ENCODE measurements at places on chromosomes 11 and 22.

GRCh38 chr11:101726988-101727387 is 143.2 kb upstream of the TRPC6 start:
- DNase-seq: no peak

DNA sequence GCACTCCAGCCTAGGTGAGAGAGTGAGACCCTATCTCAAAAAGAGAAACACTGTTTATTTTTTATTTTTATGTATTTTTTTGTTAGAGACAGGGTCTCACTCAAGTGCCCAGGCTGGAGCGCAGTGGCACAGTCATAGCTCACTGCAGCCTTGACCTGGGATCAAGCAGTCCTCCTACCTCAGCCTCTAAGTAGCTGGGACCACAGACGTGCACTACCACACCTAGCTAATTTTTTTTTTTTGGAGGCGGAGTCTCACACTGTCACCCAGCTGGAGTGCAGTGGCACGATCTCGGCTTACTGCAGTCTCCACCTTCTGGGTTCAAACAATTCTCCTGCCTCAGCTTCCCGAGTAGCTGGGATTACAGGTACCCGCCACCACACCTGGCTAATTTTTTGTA is 6.4 kb downstream of the RBX1 start:
- DNase-seq: no peak

DNA sequence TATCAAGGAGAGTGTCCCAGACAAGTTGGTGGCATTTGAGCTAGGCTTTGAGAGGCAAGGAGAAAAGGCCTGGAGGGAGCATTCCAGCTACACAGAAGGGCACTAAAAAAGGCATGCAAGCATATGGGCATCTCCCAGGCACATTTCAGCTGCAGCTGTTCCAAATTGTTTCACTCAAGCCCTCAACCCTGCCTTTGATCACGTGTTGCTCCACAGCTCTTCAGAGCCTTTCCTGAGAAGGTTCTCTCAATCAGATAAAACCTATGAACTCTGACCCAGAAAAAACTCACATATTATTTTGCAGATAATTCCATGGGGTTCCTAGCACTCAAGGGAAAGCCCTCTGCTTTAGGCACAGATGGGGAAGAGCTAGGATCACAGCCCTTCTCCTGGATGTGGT is 24.4 kb upstream of the HSPA8 start:
- no peak for DNase-seq

- no peak for DNase-seq
These were observed 69.8 kb upstream of the MTMR2 start for GRCh38 chr11:95993438-95994298.

DNA sequence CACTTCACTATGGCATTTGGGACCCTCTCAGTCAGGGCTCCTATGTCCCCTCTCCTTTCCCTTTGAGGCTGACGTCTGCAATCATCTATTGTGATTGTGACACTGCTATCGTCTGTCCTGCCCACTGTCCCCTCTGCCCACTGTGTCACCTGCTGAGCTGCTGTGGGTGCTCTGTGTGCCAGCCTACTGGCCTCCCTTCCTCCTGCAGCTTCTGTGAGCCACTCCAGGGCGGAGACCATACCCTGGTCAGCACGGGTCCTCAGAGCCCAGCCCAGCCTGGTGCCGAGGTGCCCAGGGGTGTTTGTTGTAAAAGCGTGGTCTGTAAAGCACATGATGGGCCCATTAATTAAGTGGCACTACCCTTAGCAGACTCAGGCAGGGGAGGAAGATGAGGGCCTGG is 29.4 kb downstream of the MPPED1 start:
- no peak for DNase-seq

DNA sequence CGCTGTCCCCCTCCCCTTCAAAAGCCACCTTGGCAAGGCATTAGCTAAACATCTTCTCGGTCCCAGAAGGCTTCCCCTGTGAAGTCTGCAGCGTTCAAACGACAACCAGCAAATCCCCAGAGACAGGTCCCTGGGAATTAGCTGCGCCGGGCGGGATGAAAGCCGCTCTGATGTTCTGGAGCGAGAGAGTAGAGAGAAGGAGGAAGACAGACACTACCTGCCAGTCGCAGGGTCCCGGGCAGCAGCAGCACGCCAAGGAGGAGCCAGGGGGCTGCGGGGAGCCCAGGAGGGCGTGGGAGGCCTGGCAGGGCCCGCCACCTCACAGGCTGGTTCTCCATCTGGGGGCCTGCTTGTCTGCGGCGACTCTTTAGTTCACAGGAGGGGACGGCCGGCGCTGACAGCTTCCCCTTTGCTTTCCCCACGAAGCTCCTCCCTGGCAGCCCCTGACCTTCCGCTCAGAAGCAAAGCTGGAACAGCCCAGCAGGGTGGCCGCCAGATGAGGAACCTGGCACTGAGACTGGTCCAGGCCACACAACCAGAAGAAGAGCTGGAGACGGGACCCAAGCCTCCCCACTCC is at the start of gene NFAM1:
TSS of gene NFAM1 (minus strand) at position 384 of the 577 bp plus-strand sequence. CDS start at position 338, 46 bp downstream.
- peak; percentile 70 for DNase-seq

DNA sequence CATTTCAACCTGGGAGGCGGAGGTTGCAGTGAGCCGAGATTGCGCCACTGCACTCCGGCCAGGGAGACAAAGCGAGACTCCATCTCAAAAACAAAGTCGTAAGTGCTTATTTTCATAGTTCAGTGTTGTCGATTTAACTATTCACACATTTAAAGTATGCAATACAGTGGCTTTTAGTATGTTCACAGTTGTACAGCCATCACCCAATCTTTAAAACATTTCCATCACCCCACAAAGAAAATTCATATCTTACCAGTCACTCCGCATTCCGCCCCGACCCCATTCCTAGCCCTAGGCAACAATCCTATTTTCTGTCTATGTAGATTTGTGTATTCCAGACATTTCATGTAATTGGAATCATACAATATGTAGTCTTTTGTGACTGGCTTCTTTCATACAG is 11.9 kb downstream of the IPO7 start:
- DNase-seq: no peak

DNA sequence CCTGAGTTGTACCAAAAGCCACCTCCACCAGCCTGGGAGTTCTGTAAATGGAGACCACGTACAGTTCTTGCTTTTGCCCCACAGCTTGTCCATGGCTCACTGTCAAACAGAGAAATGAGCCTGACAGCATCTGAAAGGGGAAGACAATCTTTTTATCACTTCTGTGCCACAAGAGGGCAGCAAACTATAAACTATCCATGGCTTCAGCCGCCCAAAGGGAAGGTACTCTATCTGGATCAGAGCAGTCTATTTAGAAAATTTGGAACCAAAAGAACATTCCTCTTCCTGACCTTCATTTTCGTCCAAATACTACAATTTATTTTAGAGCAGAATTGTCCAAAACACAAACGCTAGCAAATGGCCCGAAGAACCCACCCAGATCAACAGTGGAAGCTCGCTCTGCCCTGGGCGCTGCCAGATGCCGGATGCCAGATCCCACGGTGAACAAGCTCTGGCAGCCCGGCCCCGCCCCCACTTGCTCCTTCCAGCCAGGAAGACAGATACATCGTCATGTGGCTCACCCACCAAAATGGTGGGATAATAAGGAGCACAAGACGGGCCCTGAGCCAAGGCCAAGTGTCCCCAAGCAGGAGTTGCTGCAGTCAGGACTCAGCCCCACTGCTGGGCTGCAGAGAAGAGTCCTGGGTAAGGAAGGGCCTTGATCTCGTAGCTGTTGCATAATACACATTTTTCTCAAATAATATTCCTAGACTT is 23.9 kb upstream of the SCGB1A1 start:
- DNase-seq: peak; percentile 92

- DNase-seq: no peak
These were observed 73.6 kb downstream of the MICAL3 start for GRCh38 chr22:17950651-17951214.

GRCh38 chr11:119085437-119085847 is 761 bp downstream of the HMBS start:
- peak; percentile 58 for DNase-seq

DNA sequence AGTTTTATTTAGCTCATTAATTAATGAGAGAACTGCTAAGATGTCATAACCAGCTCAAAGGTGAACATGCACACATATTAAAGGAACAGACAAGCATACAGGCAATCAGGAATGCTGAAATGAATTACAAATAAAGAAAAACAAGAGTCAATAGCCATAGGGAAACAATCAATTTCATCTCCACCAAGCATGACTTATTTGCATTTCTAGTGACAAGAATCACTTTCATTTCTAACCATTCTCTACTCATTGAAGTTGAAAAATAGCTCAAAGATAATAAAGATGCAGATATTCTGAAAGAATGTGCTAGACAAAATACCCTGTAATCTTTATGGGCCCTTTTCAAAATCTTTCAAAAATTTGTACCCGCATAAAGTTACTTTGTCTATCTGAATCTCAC is 23.2 kb downstream of the ISX start:
- DNase-seq: no peak

GRCh38 chr22:49935561-49935960 is 17.1 kb downstream of the CRELD2 start:
- DNase-seq: no peak

GRCh38 chr11:46649180-46649738 is 31.9 kb downstream of the ATG13 start:
- no peak for DNase-seq

GRCh38 chr11:100192181-100192580 is 494.9 kb upstream of the ARHGAP42 start:
- no peak for DNase-seq

Measured in Kasumi-1 (cell line).